WTC11 (cell line): ENCODE measurements at places on chromosomes 11 and 22. TPM values are rescaled to one million over a fixed set of nuclear protein-coding genes. Genes with fewer than 3 reads are reported as not detected.

HARBI1 gene
- total RNA-seq: 4.4 to 5.6 TPM (median 5.2 TPM) in 3 replicates

DNA sequence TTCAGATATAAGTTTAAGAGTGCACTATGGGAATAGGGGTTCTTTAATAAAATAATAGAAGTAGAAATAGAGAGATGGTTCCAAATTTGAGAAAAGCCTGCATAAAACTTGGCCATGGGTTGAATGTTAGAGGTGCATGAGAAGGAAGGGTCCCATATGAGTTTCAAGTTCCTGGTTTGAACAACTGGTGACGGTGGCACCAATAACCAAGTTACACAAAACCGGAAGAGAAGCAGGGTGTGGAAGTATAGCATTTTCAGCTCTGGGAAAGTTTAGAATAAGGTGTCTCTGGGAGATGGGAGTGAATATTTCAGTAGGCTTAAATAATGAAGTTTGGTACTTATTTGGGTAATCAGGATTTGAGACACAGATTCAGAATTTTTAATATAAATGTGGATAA lies 2.4 kb downstream of the CASP1 start:
- DNase-seq: no peak
- H3K27me3 ChIP-seq: no peaks in the 10 kb centered on the region
- H3K27ac ChIP-seq: no peak overlapping the region
- H3K36me3 ChIP-seq: 0 out of 2 replicates have a peak, but pooled peaks cover 5% of the 10 kb centered on the region
- peaks cover 6% of the 10 kb centered on the region for H3K4me1 ChIP-seq
- H3K4me3 ChIP-seq: no peak overlapping the region

LUZP2 gene
- 1.1 to 3.8 TPM (median 1.6 TPM) in 3 replicates for total RNA-seq

TANGO2 gene
- 13.2 to 16.8 TPM (median 14.8 TPM) in 3 replicates for total RNA-seq

DNA sequence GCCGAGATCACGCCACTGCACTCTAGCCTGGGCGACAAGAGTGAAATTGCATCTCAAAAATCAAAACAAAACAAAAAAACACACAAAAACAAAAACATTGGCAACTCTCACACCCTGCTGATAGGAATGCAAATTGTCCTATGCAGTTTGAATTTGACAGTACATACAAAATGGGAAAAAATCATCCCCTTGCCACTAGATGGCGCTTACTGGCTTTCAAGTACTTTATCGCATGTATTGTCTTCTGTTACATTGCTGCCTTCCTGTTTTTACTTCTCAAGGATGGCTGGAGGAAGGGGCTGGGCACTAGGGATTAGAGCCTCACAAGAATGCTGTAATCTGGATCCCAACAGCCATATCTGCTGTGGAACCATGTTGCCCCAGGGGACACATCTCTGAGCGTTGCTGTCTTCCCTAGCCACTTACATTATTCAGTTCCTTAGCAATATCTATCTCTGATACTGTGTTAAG lies 59.4 kb upstream of the A4GALT start:
- H3K4me3 ChIP-seq: no peak overlapping the region
- H3K27me3 ChIP-seq: no peaks in the 10 kb centered on the region
- DNase-seq: peak; percentile 42
- no peak overlapping the region for H3K27ac ChIP-seq
- no peaks in the 10 kb centered on the region for H3K36me3 ChIP-seq
- H3K4me1 ChIP-seq: no peaks in the 10 kb centered on the region

SREBF2 gene
- 151 to 173 TPM (median 171 TPM) in 3 replicates for total RNA-seq

GRCh38 chr22:23179381-23180299 lies 669 bp upstream of the BCR start:
- H3K4me1 ChIP-seq: peaks cover 45% of the 10 kb centered on the region
- peak overlapping the region; percentile 83; the same call in 1 of the 2 replicates for H3K27ac ChIP-seq

CASP5 gene
- total RNA-seq: not detected in 3 replicates

SPDYC gene
- total RNA-seq: 0.27 to 0.35 TPM (median 0.32 TPM) in 3 replicates

TREH gene
- total RNA-seq: 0.09 TPM in 1 of 3 replicates, not detected in the others

GRCh38 chr22:41664490-41664889 lies 24.2 kb downstream of the SNU13 start:
- H3K27ac ChIP-seq: peak overlapping the region; percentile 56; the same call in 1 of the 2 replicates
- DNase-seq: no peak
- H3K4me3 ChIP-seq: no peak overlapping the region
- H3K4me1 ChIP-seq: peaks cover 12% of the 10 kb centered on the region
- H3K36me3 ChIP-seq: peaks cover 36% of the 10 kb centered on the region
- H3K27me3 ChIP-seq: no peaks in the 10 kb centered on the region

CSRP3 gene
- not detected in 3 replicates for total RNA-seq

GRCh38 chr11:27394781-27395228 lies 31.8 kb upstream of the CCDC34 start:
- peaks cover 69% of the 10 kb centered on the region for H3K4me1 ChIP-seq
- peaks cover 4% of the 10 kb centered on the region; the same call in 1 of the 2 replicates for H3K27me3 ChIP-seq
- peak overlapping the region; percentile 36; the same call in 1 of the 2 replicates for H3K27ac ChIP-seq
- H3K36me3 ChIP-seq: 0 out of 2 replicates have a peak, but pooled peaks cover 2% of the 10 kb centered on the region
- DNase-seq: no peak

DNA sequence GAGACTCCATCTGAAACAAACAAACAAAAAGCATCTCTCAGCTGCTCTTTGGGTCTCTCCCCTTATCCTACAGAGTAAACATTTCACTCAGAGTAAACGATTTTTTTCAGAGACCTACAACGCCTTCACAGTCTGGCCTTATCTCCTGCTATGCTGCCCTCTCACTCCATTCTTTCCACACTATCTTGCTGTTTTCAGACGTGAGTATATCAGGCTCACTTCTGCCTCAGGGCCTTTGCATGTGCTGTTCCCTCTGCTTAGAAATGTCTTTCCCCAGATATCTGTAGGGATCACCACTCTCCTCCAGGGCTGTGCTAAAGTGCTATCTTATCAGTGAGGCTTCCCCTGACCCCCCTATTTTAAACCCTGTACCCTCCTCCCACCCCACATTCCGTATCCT lies 6.5 kb downstream of the RIBC2 start:
- H3K27me3 ChIP-seq: peaks cover 3% of the 10 kb centered on the region
- no peaks in the 10 kb centered on the region; the same call in 1 of the 2 replicates for H3K36me3 ChIP-seq
- no peak for DNase-seq
- no peak overlapping the region for H3K27ac ChIP-seq

GRCh38 chr11:92580908-92581307 lies 356.3 kb downstream of the FAT3 start:
- DNase-seq: no peak
- H3K4me3 ChIP-seq: no peak overlapping the region
- no peaks in the 10 kb centered on the region for H3K27me3 ChIP-seq

DNA sequence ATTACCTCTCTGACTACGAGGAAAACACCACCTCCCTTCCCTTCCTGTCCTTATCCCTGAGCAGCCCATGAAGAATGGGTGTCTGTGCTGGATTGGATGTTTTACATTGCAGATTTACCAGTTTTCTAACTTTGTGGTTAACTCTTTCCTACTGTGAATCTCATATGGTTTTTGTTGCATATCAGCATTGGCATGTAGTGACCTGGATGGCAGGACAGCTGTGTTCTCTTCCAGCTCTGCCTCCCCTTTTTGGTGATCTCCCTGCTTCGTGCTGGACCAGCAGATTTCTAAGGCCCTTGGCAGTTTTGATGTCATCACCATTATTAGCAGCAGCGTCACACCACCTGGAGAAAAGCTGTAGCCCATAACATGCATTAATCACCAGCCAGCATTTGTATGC lies 26.7 kb downstream of the OR6Q1 start:
- H3K4me1 ChIP-seq: peaks cover 44% of the 10 kb centered on the region
- H3K4me3 ChIP-seq: no peak overlapping the region
- no peak overlapping the region for H3K27ac ChIP-seq
- H3K36me3 ChIP-seq: no peaks in the 10 kb centered on the region

DNA sequence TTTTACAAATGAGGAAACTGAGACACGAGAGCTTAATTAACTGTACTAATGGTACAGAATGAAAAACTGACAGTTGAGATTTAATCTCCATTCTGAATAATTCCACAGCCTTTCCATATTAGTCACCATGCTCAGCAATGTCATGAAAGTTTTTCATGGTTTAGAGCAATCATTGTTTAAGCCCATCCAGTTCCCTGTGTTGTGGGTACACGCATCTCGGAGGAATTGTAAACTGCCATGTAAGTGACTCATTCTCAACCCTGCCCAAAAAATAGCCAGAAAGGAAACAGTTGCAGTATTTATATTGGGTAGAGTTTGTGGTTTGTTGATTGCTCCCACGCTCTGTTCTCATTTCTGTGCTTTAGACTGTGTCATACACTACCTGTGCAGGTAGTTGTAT lies 1790.8 kb downstream of the LRRC4C start:
- peaks cover 5% of the 10 kb centered on the region for H3K27me3 ChIP-seq
- H3K36me3 ChIP-seq: peaks cover 55% of the 10 kb centered on the region
- DNase-seq: no peak
- H3K4me1 ChIP-seq: no peaks in the 10 kb centered on the region

MUC5AC gene
- under 0.01 TPM in 1 of 3 replicates, not detected in the others for total RNA-seq

DNA sequence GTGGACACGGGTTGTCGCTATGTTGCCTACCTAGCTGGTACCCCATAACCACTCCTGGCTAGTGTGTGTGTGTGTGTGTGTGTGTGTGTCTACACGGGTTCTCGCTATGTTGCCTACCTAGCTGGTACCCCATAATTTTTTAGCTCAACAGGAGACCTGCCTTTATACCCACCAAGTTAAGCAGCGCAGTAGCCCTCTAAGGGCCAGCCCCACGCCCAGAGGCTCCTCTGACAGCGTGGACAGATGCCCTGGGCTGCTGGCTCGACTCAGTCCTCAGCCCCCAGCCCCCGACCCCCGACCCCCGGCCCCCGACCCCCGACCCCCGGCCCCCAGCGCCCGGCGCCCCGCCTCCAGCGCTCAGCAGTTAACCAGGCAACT lies 351 bp upstream of the AKIP1 start:
- peaks cover 29% of the 10 kb centered on the region for H3K4me1 ChIP-seq
- peaks cover 8% of the 10 kb centered on the region; the same call in 1 of the 2 replicates for H3K36me3 ChIP-seq

DNA sequence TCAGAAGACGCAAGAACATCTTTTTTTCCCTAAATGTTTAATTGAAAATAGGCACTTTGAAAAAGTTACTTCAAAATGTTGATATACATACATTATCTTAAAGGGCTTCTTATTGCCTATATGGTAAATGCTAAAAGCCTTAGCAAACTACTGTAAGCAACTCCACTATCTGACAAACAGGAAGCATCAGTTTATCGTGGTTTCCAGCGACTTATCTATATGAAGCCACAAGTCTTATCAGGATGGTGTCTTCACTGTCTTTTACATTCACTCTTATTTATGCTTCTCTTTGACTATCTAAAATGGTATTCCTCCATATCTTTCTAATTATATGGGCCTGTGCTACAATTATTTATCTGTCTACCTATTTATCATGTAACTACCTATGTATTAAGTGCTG lies 2091.9 kb downstream of the LRRC4C start:
- no peaks in the 10 kb centered on the region; the same call in 1 of the 2 replicates for H3K27me3 ChIP-seq
- no peak overlapping the region for H3K4me3 ChIP-seq
- H3K27ac ChIP-seq: no peak overlapping the region
- no peaks in the 10 kb centered on the region for H3K4me1 ChIP-seq

DNA sequence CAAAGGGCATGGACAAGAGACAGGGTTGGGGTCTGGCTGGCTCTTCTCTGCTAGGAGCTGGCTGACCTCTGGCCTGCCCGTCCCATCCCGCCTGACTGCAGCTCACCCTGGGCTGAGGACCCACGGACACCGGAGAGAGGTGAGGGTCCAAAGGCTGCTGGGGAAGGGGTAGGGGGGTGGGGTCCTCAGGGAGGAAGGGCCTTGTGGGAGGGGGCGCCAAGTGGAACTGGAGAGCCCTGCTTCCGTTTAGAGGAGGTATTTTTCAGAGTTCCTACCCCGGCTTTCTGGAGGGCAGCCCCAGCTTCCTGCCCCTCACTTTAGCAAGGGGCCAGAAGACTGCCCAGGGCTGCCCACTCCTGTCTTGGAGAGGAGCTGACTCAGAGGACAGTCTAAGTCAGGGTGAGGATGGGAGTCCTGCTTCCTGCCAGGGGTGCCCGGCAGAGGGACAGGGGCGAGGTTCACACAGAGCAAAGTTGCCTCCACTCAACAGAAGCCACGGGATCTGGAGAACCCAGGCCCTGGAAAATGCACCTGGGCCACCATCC lies 7.1 kb downstream of the LARGE2 start:
- H3K27ac ChIP-seq: peak overlapping the region; percentile 60; the same call in 1 of the 2 replicates
- no peak overlapping the region for H3K4me3 ChIP-seq
- no peaks in the 10 kb centered on the region for H3K27me3 ChIP-seq
- H3K36me3 ChIP-seq: peaks cover 28% of the 10 kb centered on the region
- no peak for DNase-seq

- no peaks in the 10 kb centered on the region for H3K36me3 ChIP-seq
- no peak overlapping the region for H3K4me3 ChIP-seq
- H3K27ac ChIP-seq: no peak overlapping the region
Observed at GRCh38 chr11:95764267-95764898, 25.2 kb downstream of the FAM76B start.

GRCh38 chr22:26570864-26571525 lies 18.9 kb downstream of the TPST2 start:
- no peaks in the 10 kb centered on the region for H3K27me3 ChIP-seq
- H3K4me1 ChIP-seq: peaks cover 87% of the 10 kb centered on the region
- DNase-seq: no peak
- H3K27ac ChIP-seq: peak overlapping the region; percentile 85
- H3K36me3 ChIP-seq: peaks cover 3% of the 10 kb centered on the region
- no peak overlapping the region for H3K4me3 ChIP-seq

DNA sequence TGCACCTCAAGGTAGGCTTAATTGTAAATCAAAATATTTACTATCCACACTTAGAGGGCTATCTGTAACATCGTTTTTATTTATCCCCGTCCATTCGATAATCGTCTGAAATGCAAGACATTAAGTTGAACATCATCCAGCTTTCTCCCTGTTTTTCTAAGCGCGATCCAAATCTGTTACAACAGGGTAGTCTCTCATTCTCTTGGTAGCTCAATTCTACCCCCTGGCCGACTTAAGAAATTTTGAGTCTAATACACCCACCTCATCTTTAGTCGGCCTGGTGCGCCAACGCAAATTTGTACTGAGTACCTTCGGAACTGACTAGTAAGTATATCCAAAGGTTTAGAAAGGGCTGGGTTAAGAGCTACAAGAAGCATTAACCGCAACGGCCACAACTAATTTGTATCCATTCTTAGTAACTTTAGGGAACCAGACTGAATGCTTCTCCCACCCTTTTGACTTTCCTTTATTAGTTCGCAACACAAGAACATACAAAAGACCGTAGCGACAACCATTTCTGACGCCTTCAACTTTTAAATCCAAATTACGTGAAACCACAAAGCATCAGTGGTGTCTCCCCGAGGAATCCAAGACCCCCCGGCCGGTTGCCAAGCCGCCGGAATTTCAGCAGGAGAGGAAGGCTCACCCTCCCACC lies 1.0 kb upstream of the ZNF143 start:
- peaks cover 5% of the 10 kb centered on the region; the same call in 1 of the 2 replicates for H3K36me3 ChIP-seq
- H3K4me1 ChIP-seq: peaks cover 18% of the 10 kb centered on the region
- peak overlapping the region; percentile 99 for H3K27ac ChIP-seq

MEI1 gene
- 0.16 to 1.1 TPM (median 0.35 TPM) in 3 replicates for total RNA-seq

- H3K4me1 ChIP-seq: no peaks in the 10 kb centered on the region
- H3K27me3 ChIP-seq: no peaks in the 10 kb centered on the region
- H3K36me3 ChIP-seq: no peaks in the 10 kb centered on the region
Observed at GRCh38 chr11:106581399-106581798, 436.9 kb downstream of the GUCY1A2 start.

DNA sequence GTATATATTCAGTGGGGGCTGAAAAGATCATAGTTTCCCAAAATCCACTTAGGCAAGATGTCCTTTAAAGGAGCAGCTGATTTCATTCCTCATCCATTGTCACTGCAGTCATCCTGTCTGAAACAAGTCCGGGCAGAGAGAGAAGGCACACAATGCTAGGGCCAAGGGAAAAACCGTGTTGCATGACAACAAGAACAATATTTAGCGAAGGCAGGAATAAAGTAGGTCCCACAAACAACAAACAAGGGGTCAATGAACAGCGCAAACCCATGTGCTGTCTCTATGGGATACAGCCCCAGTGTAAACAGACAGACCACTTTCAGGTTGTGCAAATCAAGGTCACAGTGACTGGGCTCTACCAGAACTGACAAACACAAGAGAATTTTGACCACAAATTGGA lies 9.0 kb downstream of the PAMR1 start:
- peaks cover 10% of the 10 kb centered on the region for H3K4me1 ChIP-seq
- no peak for DNase-seq
- H3K27ac ChIP-seq: no peak overlapping the region
- H3K36me3 ChIP-seq: no peaks in the 10 kb centered on the region
